Glutamatergic neuron (in vitro differentiated cells): ENCODE measurements at places on chromosomes 4 and X. TPM values are rescaled to one million over a fixed set of nuclear protein-coding genes. Genes with fewer than 3 reads are reported as not detected.

DNA sequence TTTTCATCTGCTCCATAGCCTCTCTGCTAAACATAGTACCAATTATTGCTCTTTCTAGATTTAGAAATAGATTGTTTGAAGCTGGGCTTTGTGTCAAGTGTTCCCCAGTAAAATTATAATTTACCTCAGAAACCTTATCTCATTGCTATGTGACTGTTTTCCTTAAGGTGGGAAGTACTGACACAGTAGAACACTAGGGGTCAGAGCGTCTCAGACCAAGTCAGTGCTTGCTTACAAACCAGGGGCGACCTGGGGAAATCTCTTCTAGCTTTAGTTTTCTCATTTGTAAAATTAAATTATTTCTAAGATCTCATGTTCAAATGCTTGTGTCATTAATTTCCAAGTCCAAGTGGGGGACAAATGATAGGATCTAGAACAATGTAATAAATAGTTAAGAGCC is 360.4 kb downstream of the RAPGEF2 start:
- peaks cover 21% of the 10 kb centered on the region for H3K36me3 ChIP-seq
- no peak for DNase-seq
- no peaks in the 10 kb centered on the region for H3K27me3 ChIP-seq
- no peaks in the 10 kb centered on the region for H3K4me1 ChIP-seq
- H3K27ac ChIP-seq, result no peak overlapping the region
- H3K4me3 ChIP-seq, result no peak overlapping the region

DNA sequence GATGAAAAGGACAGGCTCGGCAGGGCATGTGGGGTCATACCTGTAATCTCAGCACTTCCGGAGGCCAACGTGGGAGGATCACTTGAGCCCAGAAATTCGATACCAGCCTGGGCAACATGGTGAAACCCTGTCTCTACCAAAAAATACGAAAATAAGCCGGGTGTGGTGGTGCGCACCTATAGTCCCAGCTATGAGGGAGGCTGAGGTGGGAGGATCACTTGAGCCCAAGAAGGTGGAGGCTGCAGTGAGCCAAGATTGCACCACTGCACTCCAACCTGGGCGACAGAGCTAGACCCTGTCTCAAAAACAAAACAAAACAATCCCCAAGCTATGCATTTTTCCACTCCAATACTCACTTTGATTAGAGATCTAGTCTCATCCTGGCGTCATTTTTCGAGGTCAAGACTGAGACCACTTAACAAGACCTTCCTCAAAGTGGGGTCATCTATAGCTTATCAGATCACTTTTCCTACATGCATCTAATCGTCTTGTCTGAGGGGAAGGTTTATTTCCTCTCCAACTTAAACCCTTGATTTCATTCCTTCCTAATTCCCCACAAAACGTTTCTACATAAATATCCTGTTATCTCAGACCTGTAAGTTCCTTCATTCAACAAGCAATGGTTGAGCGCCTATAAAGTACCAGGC is 1.3 kb downstream of the NKAP start:
- peak overlapping the region; percentile 98 for H3K4me3 ChIP-seq
- peak overlapping the region; percentile 63 for H3K27ac ChIP-seq
- H3K27me3 ChIP-seq, result peaks cover 1% of the 10 kb centered on the region
- no peaks in the 10 kb centered on the region for H3K36me3 ChIP-seq
- no peak for DNase-seq

GRCh38 chrX:111869639-111870034 is 6.3 kb upstream of the TRPC5OS start:
- H3K36me3 ChIP-seq, result no peaks in the 10 kb centered on the region
- no peak overlapping the region for H3K27ac ChIP-seq
- DNase-seq, result no peak
- peaks cover 2% of the 10 kb centered on the region for H3K4me1 ChIP-seq

GRCh38 chr4:146342600-146343192 is 128.4 kb downstream of the REELD1 start:
- no peak overlapping the region for H3K27ac ChIP-seq
- no peaks in the 10 kb centered on the region for H3K27me3 ChIP-seq
- H3K4me3 ChIP-seq, result no peak overlapping the region
- H3K36me3 ChIP-seq, result no peaks in the 10 kb centered on the region

GRCh38 chrX:57083143-57083542 is 38.2 kb downstream of the SPIN2B start:
- peaks cover 2% of the 10 kb centered on the region for H3K27me3 ChIP-seq
- H3K36me3 ChIP-seq, result no peaks in the 10 kb centered on the region
- H3K27ac ChIP-seq, result no peak overlapping the region
- no peaks in the 10 kb centered on the region for H3K4me1 ChIP-seq
- H3K4me3 ChIP-seq, result no peak overlapping the region

- H3K27me3 ChIP-seq, result peaks cover 2% of the 10 kb centered on the region
- H3K36me3 ChIP-seq, result no peaks in the 10 kb centered on the region
- no peak overlapping the region for H3K4me3 ChIP-seq
- no peaks in the 10 kb centered on the region for H3K4me1 ChIP-seq
- DNase-seq, result no peak
Observed at GRCh38 chrX:27597508-27597907, 7.4 kb downstream of the DCAF8L2 start.

- H3K27me3 ChIP-seq, result peaks cover 2% of the 10 kb centered on the region
- no peaks in the 10 kb centered on the region for H3K4me1 ChIP-seq
- no peak overlapping the region for H3K27ac ChIP-seq
- no peak for DNase-seq
Observed at GRCh38 chr4:155772459-155773195, 13.8 kb downstream of the GUCY1B1 start.

GRCh38 chr4:16785793-16786527 is 112.5 kb downstream of the LDB2 start:
- no peak for DNase-seq
- no peak overlapping the region for H3K4me3 ChIP-seq
- peaks cover 4% of the 10 kb centered on the region for H3K27me3 ChIP-seq
- H3K27ac ChIP-seq, result no peak overlapping the region

GRCh38 chr4:25215511-25215910 is 18.3 kb upstream of the PI4K2B start:
- H3K36me3 ChIP-seq, result peaks cover 5% of the 10 kb centered on the region
- no peak for DNase-seq
- H3K27ac ChIP-seq, result no peak overlapping the region
- no peaks in the 10 kb centered on the region for H3K4me1 ChIP-seq
- H3K27me3 ChIP-seq, result peaks cover 2% of the 10 kb centered on the region

- peak; percentile 22 for DNase-seq
- peaks cover 71% of the 10 kb centered on the region for H3K4me1 ChIP-seq
- H3K4me3 ChIP-seq, result peak overlapping the region; percentile 64
- H3K27me3 ChIP-seq, result peaks cover 6% of the 10 kb centered on the region
- H3K27ac ChIP-seq, result peak overlapping the region; percentile 99
Observed at GRCh38 chr4:145823743-145824142, 114.9 kb downstream of the ZNF827 start.

GRCh38 chrX:119991005-119991787 is 47.6 kb upstream of the NKAP start:
- peak overlapping the region; percentile 78 for H3K4me3 ChIP-seq
- H3K27me3 ChIP-seq, result peaks cover 14% of the 10 kb centered on the region
- no peaks in the 10 kb centered on the region for H3K36me3 ChIP-seq
- no peaks in the 10 kb centered on the region for H3K4me1 ChIP-seq
- DNase-seq, result peak; percentile 23

DNA sequence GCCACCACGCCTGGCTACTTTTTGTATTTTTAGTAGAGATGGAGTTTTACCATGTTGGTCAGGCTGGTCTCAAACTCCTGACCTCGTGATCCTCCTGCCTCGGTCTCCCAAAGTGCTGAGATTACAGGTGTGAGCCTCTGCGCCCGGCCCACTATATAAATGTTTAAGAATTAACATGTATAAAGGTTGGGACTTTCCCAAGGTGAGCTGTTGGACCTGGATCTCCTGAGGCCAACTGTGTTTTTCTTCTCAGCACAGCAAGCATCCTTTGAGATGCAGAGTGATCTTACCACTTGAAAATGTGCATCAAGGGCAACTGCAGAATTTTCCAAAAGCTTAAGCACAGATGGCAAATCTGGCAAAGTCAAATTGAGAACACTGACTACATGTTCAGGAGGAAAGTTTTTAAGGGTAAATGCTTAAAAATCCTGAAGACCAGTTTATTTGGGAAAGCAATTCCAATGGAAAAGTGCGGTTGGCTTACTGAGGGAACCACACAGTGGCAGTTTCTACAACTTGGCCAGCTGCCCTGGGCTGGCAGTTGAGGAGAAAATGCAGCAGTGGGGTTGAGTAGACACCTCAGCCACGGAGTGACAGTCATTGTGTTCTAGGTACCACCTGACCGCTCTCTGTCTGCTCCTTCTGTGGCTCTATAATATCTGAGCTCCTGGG is 168.9 kb downstream of the CBR4 start:
- peaks cover 4% of the 10 kb centered on the region for H3K27me3 ChIP-seq
- peaks cover 11% of the 10 kb centered on the region for H3K4me1 ChIP-seq
- H3K4me3 ChIP-seq, result no peak overlapping the region
- peaks cover 5% of the 10 kb centered on the region for H3K36me3 ChIP-seq
- no peak for DNase-seq

- no peak overlapping the region for H3K27ac ChIP-seq
- H3K36me3 ChIP-seq, result peaks cover 17% of the 10 kb centered on the region
- no peak overlapping the region for H3K4me3 ChIP-seq
- no peaks in the 10 kb centered on the region for H3K4me1 ChIP-seq
- no peaks in the 10 kb centered on the region for H3K27me3 ChIP-seq
Observed at GRCh38 chr4:184722798-184723197, 11.1 kb downstream of the CENPU start.

DNA sequence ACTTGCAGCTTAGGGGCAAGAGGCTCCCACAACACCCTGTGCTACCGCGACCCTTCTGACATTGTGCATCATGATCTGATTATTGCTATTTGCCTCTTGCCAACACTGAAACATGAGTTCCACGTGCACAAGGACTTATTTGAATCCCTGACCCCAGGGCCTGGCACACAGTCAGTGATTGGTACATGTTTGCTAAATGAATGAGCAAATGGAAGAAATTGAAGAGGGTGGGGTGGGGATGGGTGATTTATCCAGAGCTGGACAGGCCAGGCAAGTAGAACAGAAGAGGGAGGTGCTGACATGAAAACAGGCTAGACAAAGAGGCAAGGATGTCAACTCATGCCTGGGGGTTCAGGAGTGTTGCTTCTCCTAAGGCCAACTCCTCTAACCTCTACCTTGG is 24.9 kb upstream of the RPL39 start:
- no peaks in the 10 kb centered on the region for H3K4me1 ChIP-seq
- no peak for DNase-seq
- H3K27me3 ChIP-seq, result no peaks in the 10 kb centered on the region
- H3K27ac ChIP-seq, result no peak overlapping the region

GRCh38 chr4:70994387-70995099 is 1.1 kb downstream of the DCK start:
- H3K4me3 ChIP-seq, result peak overlapping the region; percentile 91
- peak overlapping the region; percentile 85 for H3K27ac ChIP-seq
- H3K36me3 ChIP-seq, result peaks cover 4% of the 10 kb centered on the region

DNA sequence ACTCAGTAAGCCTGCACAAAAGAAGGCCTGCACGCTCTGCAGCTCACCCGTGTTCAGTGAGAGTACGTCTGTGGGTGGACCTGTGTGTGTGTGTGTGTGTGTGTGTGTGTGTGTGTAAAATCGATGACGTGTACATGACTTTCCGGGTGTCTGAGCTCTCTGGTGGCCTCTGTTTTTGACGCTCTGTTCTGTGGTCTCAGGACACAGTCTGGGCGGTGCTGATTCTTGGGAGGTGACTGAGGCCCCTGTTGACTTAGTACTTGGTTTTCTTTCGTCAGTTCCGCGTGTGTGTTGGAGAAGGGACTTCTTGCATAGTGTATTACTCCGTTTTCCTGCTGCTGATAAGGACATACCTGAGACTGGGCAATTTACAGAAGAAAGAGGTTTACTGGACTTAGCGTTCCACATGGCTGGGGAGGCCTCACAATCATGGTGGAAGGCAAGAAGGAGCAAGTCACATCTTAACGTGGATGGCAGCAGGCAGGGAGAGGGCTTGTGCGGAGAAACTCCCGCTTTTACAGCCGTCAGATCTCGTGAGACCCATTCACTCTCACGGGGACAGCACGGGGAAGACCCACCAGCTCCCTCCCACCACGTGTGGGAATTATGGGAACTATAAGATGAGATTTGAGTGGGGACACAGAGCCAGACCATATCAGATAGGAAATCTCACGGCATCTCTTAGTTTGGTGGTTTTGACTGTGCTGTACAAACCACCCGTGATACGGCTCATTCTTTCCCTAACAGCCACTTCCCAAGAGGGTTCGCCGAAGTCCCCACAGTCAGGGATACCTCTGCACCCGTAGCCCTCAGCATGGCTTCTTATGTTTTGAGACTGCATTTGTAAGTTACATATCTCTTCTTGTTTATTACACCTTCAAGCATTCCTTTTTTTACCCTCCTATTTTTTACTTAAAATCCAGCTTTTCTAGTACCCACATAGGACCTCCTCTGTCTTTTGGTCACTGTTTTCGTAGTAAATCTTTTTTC is 24.5 kb downstream of the UVSSA start:
- no peak overlapping the region for H3K27ac ChIP-seq
- H3K27me3 ChIP-seq, result no peaks in the 10 kb centered on the region
- peaks cover 11% of the 10 kb centered on the region for H3K4me1 ChIP-seq

- DNase-seq, result no peak
- peaks cover 3% of the 10 kb centered on the region for H3K36me3 ChIP-seq
- H3K27ac ChIP-seq, result no peak overlapping the region
- no peaks in the 10 kb centered on the region for H3K4me1 ChIP-seq
- H3K27me3 ChIP-seq, result no peaks in the 10 kb centered on the region
Observed at GRCh38 chr4:69876071-69876470, 16.1 kb upstream of the SULT1E1 start.

DNA sequence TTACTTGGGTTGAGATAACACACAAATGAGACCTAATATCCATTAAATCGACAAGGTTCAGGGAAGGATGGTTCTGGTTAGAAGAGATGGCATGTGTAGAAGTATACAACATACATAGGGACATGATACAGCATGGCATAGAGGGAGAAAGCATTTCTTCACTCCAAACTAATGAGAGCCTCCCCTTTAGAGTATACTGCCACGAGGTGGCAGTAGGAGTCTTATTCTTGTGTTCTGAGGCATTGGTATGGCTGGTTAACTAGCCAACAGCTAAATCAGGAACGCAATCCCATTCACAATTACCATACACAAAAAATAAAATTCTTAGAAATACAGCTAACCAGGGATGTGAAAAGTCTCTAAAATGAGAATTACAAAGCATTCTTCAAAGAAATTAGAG is 29.1 kb upstream of the TRO start:
- H3K4me1 ChIP-seq, result no peaks in the 10 kb centered on the region
- H3K27me3 ChIP-seq, result peaks cover 2% of the 10 kb centered on the region
- H3K27ac ChIP-seq, result no peak overlapping the region
- H3K4me3 ChIP-seq, result no peak overlapping the region
- DNase-seq, result no peak
- no peaks in the 10 kb centered on the region for H3K36me3 ChIP-seq

GRCh38 chr4:2943364-2944090 is 19.7 kb downstream of the NOP14 start:
- H3K4me3 ChIP-seq, result no peak overlapping the region
- peaks cover 5% of the 10 kb centered on the region for H3K27me3 ChIP-seq
- H3K27ac ChIP-seq, result peak overlapping the region; percentile 33
- no peaks in the 10 kb centered on the region for H3K4me1 ChIP-seq
- peaks cover 3% of the 10 kb centered on the region for H3K36me3 ChIP-seq

GRCh38 chr4:161540265-161540664 is 623.5 kb downstream of the FSTL5 start:
- H3K27ac ChIP-seq, result no peak overlapping the region
- DNase-seq, result no peak
- H3K4me3 ChIP-seq, result no peak overlapping the region
- no peaks in the 10 kb centered on the region for H3K36me3 ChIP-seq
- no peaks in the 10 kb centered on the region for H3K27me3 ChIP-seq

GRPR gene
- 0.56 TPM for total RNA-seq

STEEP1 gene
- 28.7 TPM for total RNA-seq

DUSP9 gene
- total RNA-seq, result 0.61 TPM

SLC6A14 gene
- not detected for total RNA-seq

RTL9 gene
- 1.8 TPM for total RNA-seq

GC gene
- total RNA-seq, result not detected

NSUN7 gene
- 0.25 TPM for total RNA-seq

IL15 gene
- not detected for total RNA-seq

PRSS12 gene
- 113 TPM for total RNA-seq

HTR2C gene
- total RNA-seq, result not detected

MAGEA2B gene
- total RNA-seq, result 10.6 TPM

SPANXB1 gene
- total RNA-seq, result not detected
